ENCODE measurements at places on chromosomes 6 and 20. TPM values are rescaled to one million over a fixed set of nuclear protein-coding genes. Genes with fewer than 3 reads are reported as not detected.

Gene MYB
- total RNA-seq: 53.6 TPM

Gene MATN4
- total RNA-seq: 1.2 TPM

Gene FOXS1
- total RNA-seq: not detected

Gene FAM209B
- 1.0 TPM for total RNA-seq

Gene CGA
- not detected for total RNA-seq

DNA sequence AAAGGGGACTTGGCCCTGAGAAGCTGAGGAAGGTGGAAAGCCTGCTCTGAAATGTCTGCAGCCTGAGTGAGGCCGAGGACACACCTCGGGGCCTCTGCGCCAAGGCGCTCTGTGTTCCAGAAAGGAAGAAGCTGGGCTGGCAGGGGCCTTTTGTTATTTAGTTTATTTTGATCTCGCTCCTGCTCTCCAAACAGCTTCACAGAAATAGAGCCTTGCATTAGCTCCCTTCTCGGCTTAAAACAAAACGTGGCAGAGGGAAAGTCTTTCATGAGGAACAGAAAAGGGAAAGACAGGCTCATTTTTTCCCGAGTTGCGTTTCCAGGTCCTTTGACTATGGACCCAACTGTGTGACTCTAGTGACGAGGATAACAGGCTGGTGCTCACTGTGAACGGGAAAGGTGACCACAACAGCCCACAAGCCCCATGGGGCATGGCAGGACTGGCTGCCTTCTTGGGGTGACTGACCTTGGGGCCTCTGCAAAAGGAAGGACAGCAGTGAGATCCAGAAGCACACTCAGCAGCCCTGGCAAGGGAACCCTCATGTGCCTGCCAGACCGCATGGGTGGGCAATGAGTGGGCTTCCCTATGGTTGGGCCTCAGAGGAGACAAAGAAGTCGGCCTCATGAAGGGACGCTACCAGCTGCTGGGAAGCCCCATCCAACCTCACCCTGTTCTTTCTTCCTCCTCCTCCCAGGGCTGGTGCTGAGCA lies 18.7 kb downstream of the LEMD2 start:
- H3K27ac ChIP-seq: no peak overlapping the region
- no peak overlapping the region for H3K4me3 ChIP-seq
- H3K27me3 ChIP-seq: peaks cover 11% of the 10 kb centered on the region
- H3K36me3 ChIP-seq: peaks cover 9% of the 10 kb centered on the region

DNA sequence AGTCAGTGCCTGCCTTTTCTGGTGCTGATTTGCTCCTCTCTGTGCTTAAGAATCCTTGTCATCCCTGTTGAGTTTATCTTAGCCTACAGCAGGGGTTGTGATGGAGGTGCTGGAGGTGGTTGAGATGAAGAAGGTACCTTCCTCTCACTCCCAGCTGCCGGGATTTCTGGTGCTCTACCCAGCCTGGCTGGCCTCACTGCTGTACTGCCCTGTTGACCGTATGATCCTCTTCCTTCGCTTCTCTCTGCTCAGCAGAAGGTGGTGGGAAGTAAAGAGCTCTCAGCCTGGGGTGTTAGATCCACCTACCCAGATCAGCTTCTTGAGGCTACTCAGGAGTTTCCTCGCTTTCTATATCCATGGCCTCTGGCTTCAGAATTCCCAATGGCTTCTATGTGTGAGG lies 101.0 kb upstream of the NXT1 start:
- no peak overlapping the region for H3K27ac ChIP-seq
- no peaks in the 10 kb centered on the region for H3K4me1 ChIP-seq
- no peak overlapping the region for H3K4me3 ChIP-seq
- peaks cover 6% of the 10 kb centered on the region for H3K27me3 ChIP-seq
- no peak for DNase-seq

GRCh38 chr6:28078050-28078449 lies 2.3 kb upstream of the ZNF165 start:
- no peak overlapping the region for H3K27ac ChIP-seq
- DNase-seq: no peak
- peaks cover 17% of the 10 kb centered on the region for H3K4me1 ChIP-seq
- no peak overlapping the region for H3K4me3 ChIP-seq
- H3K36me3 ChIP-seq: peaks cover 3% of the 10 kb centered on the region

DNA sequence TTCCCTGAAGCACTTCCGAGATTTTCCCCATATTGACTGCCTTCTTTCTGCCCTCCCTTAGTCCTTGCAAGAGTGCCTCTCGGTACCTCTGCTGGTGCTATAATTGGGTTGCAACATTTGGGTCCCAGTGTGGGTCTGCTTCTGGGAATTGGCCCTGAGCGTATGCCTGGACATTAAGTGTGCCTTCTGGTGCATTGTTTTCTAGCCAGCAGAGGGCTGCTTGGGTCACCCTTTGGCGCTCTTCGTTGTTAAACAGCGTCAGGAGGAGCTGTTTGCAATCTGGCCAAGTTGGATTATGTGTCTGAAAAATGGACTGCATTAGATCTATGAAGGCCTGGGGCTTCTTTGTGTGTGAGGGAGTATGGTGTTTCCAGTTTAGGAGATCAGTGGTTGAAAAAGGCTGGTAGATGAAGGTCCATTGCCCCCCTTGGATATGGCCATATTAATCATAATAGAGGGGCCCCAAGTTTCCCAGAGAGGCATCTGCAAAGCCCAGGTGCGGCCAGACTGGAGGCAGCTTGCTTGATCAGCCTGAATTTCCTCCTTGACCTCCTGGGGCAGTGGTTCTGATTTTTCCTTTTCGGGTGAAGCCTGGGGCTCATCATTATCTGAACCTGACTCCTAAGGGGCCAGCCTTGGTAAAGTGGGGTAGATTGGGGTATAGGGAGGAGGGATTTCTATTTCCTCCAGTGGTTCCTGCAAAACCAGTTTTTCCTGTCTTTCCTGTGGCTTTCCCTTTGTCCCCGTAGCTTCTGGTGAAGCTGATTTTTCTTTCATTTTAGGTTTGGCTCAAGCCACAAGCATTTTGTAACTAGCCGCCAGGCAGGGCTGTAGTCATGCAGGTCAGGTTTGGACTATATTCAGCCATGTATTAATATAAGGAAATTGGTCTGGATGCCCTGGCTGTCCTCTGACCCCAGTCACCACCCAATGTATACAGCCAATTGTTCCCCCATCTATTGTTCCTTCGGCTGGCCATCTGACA lies 85.4 kb upstream of the GPR6 start:
- H3K27me3 ChIP-seq: peaks cover 8% of the 10 kb centered on the region
- DNase-seq: no peak
- H3K4me3 ChIP-seq: no peak overlapping the region

DNA sequence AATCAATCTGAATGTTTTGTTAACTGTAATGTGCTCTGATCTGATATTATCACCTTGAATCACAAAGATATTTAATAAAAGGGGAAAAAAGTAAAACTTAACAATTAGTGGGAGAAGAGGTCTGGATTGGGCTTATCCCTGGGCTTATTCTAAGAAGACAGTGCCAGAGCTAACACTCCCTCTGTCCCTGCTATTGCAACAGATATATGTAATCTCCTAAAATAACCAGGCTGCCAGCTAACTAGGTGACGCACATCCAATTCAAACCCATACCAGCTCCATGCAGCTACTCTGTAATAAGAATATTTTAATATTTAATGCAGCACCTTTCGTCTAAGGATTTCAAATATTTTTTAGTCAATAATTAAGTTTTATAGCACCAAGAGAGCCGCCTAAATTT lies 330.1 kb upstream of the MARCKS start:
- no peak for DNase-seq
- no peak overlapping the region for H3K27ac ChIP-seq
- H3K4me1 ChIP-seq: no peaks in the 10 kb centered on the region
- H3K4me3 ChIP-seq: no peak overlapping the region
- no peaks in the 10 kb centered on the region for H3K36me3 ChIP-seq
- H3K27me3 ChIP-seq: no peaks in the 10 kb centered on the region

DNA sequence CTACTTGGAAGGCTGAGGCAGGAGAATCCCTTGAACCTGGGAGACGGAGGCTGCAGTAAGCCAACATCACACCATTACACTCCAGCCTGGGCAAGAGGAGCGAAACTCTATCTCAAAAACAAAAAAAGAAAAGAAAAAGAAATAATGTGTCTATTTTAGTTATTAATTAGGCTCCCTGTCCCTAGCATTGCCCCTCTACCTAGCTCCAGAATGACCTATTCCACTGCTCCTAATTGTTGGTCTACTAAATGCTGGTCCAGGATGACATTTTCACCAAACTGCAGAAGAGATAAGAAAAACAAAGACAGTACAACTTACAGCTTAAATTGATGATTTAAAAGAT lies 429.7 kb upstream of the SOX4 start:
- peaks cover 17% of the 10 kb centered on the region for H3K4me1 ChIP-seq
- H3K4me3 ChIP-seq: no peak overlapping the region
- H3K27ac ChIP-seq: no peak overlapping the region
- DNase-seq: no peak
- peaks cover 4% of the 10 kb centered on the region for H3K36me3 ChIP-seq
- no peaks in the 10 kb centered on the region for H3K27me3 ChIP-seq

DNA sequence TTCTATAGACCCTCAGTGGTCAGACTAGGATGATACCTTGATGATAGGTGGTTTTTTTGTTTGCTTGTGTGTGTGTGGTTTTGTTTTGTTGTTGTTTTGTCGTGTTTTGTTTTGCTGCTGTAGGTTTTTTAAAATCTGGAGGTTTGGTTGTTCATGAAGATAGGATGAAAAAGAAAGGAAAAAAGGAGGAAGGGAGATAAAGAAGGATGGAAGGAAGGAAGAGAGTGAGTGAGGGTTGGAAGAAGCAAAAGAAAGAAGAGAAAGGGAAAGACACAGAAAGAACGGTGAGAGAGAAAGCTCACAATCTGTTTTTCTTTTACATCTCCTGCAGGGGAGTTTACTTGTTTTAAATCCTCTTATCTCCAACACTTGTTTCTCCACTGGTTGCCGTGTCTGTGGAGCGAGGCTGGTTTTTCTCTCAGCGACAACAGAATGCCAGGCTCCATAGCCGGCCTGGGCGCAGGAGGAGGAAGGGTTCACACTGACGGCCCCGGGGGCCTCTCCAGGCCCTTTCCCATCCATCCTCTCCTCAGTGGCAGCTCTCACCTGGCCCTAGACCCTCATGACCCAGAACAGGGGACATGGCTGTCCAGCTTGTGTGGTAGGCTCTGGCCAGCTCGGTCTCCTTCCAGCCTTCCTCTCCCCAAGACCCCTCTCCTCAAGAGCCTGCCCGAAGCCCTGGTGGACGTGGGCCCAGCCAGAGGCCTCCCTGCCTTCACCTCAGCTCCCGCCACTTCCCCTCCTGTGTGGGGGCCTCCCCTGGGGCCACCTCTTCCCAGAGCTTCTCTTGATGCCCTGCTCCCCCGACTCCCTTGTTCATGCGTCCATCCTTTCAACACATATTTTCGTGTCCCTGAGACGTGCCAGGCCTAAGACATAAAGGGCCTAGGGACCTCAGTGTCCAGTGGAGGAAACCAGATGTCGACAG lies 168.4 kb downstream of the VEGFA start:
- H3K4me1 ChIP-seq: no peaks in the 10 kb centered on the region
- no peaks in the 10 kb centered on the region for H3K36me3 ChIP-seq
- no peak overlapping the region for H3K27ac ChIP-seq
- DNase-seq: no peak

GRCh38 chr6:149041953-149042352 lies 275.6 kb upstream of the TAB2 start:
- no peaks in the 10 kb centered on the region for H3K27me3 ChIP-seq
- H3K36me3 ChIP-seq: no peaks in the 10 kb centered on the region
- no peak for DNase-seq
- peaks cover 39% of the 10 kb centered on the region for H3K4me1 ChIP-seq
- no peak overlapping the region for H3K4me3 ChIP-seq
- no peak overlapping the region for H3K27ac ChIP-seq

DNA sequence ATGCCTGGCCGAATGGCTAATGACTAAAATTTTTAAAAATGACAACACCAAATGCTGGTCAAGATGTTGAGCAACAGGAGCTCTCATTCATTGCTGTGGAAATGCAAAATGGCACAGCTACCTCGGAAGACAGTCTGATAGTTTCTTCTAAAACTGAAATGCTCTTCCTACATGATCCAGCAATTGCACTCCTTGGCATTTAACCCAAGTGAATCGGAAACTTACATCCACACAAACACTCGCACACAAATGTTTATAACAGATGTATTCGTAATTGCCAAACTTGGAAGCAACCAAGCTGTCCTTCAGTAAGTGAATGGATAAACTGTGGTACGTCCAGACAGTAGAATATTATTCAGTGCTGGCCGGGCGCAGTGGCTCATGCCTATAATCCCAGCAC lies 56.4 kb upstream of the NCOA3 start:
- H3K36me3 ChIP-seq: no peaks in the 10 kb centered on the region
- H3K4me3 ChIP-seq: no peak overlapping the region
- no peak overlapping the region for H3K27ac ChIP-seq

DNA sequence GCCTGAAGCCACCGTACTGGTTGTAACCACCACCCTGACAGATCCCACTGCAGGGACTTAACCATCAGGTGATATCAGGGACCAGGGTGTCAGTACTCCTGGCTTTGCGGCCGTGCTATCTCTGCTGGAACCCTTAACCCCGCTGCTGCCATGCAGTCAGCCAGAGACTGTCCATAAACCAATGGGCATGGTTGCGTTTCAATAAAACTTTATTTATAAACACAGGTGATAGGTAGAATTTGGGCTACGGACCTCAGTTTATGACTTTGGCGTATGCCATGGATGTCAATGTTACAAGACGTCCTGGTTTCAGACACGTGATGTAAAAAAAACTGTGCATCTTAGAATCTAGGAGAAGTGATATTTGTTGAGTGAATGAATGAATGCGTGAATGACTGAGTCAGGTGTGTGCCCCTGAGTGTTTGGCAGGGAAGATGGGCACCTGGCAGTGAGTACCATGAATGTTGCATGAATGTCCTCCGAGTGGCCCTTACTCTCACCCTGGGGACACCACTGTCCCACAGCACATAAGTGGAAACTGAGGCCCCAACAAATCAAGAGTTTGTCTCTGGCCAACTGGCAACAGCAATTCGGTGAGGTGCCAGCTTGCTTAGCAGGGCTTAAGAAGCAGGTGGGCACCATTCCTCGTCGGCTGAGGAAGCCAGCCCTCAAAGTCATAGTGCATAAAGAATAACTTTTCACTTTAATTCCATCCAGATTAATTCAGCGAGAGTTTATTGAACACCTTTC lies 64.0 kb upstream of the APCDD1L start:
- H3K36me3 ChIP-seq: no peaks in the 10 kb centered on the region
- H3K27me3 ChIP-seq: peaks cover 3% of the 10 kb centered on the region
- no peaks in the 10 kb centered on the region for H3K4me1 ChIP-seq
- no peak overlapping the region for H3K4me3 ChIP-seq
- H3K27ac ChIP-seq: no peak overlapping the region

DNA sequence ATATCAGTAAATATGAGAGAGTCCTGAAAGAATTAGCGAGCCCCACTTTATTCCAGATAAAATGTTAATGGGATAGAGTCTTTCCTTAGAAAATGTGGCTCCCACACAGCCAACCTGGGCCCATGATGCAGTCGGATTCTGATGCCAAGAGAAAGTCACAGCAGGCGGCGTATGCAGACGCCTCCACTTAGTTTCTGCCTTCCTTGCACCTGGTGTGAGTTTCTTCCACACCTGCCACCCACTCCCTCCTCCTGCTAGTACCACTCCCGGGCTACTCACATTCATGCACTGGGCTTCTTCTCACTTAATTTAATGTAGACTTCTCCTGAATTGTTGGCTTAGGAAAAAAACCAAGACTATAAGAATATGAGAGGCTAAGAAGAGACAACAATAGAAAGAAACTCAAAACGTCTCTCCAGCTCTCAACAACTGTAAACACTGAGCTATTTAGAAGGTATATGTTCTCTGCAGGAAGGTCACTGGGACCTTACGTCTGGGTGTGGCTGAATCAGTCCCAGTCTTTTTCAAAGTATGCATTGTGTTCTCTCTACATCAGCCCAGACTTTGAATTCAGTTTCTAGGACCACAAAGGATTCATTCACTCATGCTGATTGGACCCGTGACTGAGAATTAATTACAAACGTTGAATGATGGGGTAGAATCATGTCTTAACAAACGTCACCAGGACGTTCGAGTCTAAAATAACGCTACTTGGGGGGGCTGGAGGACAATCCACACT lies 70.4 kb downstream of the GCNT2 start:
- no peaks in the 10 kb centered on the region for H3K36me3 ChIP-seq
- H3K4me1 ChIP-seq: peaks cover 2% of the 10 kb centered on the region
- no peak for DNase-seq
- H3K4me3 ChIP-seq: no peak overlapping the region

Measured in activated CD8-positive, alpha-beta T cell treated with anti-CD3 and anti-CD28 coated beads for 36 hours (primary cell).